ENCODE measurements at places on chromosomes 13 and 19.

GRCh38 chr13:114130837-114131582 is 1.4 kb downstream of the RASA3 start:
- DNase-seq = peak; percentile 45

- DNase-seq = no peak
Observed at GRCh38 chr19:33953023-33953422, 156.4 kb downstream of the KCTD15 start.

DNA sequence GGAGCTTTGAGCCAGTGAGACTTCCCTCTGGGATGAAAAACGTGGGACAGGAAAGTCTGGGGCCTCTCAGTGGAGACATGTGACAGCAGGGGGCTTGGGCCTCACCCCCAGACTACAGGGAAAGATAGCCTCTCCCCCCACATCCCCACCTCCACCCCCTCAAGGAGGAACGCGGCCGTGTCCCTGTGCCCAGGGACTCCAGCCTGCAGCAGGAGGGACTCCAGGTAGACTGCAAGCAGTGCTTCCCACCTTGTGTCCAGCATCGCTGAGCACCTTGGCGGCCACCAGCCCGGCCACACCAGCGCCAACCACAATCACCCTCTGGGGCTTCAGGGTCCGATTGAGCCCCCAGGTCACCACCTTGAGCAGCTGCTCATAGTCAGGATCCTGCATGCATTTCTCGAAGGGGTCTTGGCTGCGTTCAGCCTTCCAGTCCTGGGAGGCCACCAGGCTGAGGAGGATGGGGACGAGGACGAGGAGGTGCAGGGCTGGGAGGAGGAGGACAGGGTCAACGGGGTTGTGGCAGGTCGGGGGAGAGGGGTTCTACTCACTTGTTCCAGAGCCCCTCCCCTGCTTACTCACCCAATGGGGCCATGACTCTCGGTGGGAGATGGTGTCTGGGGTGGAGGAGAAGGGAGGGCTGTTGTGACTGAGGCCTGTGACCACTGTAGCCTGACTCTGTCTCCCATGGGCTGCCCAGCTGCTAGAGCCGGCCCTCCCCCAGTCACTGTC is 955 bp downstream of the IL4I1 start:
- DNase-seq = no peak

DNA sequence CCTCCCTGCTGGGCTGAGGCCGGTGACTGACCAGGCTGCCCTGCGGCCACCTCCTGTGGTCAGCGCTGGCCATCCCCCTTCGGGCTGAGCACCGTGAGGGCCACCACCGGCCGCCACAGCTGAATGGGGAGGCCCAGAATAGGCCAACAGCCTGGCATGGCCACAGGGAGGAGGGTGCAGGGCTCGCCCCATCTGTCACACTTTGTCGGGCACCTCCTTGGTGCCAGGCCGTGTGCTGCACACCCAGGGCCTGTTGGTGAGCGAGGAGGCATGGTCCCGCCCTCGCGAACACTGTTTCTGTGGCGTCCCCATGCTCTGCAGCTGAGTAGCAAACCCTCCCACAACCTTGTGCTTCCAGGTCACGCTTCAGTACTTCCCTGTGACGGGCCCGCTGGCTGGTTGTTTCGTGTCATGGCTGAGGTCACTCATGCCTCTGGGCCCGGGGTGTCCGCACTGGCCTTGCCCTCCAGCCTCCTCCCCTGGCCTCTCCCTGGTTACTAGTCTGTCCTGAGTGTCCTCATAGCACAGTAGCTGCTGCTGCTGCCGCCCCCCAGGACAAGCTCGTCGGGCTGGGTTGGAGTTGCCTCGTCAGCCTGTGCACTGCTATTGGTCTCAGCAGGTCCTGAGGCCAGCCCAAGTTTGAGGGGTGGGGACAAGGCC is 15.2 kb downstream of the EPN1 start:
- DNase-seq = no peak

DNA sequence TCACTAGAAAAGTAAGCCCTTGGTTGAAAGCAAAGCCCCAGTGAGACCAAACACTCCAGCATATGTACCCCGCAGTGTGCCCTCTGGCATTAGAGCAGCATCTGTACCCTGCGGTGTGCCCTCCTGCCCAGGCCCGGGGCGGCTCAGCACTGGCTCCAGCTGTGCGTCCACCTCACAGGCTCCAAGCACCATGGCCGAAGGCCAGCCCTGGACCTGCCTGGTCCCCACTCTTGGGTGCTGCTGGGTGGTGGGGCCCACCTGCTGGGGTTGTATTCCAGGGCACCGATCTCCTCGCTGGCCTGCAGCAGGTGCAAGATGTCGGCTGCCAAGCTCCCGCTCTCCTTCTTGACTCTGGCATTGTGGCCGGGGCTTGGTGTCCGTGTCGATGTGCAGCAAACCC is 230.2 kb downstream of the TUBA3C start:
- DNase-seq = no peak

DNA sequence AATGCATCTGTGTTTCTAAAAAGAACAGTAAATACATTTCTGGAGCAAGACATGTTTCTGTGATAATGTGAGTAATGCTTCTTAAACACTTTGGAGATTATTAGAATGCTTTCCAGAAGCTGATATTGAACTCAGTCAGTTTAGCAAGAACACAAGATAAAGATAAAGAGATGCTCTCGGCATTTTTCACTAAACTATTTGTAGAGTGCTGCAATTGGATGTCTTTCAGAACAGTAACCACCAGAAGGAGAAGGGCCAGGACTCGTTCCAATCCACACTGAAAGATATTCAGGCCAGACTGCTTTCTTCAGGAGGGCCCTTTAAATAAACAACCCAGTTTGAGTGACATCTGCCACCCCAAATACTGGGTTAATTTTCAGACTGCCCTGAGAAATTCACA is 456.0 kb downstream of the TBC1D4 start:
- no peak for DNase-seq

DNA sequence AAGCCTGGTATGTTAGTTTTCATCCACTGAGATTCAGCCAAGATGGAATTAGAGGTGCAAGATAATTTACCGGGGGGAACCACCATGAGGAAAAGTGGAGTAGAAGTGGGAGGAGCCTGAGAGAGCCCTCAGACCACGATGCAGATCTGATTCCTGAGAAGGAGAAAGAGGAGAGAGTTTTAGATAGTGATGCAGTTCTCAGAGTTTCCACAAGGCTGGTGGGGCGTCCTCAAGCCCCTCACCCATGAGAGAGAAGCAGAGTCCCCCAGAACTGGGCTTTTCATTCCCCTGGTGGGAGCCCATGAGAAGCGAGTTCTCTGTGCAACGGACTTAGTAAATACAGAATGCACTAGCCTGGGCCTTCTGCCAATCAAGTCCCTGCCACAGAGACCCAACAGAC is 18.1 kb downstream of the CEACAM5 start:
- DNase-seq = no peak

DNA sequence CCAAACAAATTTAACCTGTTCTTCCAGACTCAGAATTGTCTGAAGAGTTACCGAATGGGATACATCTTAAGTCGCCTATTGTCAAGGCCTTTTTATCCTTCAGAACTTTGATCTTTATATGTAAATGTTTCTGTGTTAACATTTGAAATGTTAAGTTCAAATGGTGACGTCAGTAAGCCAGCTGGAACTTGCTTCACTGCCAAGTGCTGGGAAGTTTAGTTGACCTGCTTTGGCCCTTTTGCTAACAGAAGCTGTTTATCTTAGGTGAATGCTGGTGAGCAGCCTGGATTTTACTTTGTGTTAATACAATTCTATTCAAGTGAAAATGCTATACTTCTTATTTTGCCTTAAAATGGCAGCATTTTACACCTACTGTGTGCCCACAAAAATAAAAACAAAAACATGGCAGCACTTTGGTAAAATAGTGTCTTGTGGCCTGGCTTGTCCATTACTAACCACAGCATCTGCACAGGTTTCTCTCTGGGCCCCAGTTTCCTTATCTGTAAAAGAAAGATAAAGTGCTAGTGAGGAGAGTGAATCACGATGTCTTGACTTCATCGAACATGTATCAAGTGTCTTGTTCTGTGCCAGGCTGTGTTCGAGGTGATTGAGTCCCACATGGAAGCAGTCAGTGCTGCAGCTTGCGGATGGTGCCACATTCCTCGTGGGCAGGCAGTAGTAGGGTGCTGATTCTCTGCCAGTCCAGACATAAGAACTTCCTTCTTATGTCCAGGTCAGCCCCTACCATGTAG is 2.2 kb downstream of the NAXD start:
- no peak for DNase-seq

DNA sequence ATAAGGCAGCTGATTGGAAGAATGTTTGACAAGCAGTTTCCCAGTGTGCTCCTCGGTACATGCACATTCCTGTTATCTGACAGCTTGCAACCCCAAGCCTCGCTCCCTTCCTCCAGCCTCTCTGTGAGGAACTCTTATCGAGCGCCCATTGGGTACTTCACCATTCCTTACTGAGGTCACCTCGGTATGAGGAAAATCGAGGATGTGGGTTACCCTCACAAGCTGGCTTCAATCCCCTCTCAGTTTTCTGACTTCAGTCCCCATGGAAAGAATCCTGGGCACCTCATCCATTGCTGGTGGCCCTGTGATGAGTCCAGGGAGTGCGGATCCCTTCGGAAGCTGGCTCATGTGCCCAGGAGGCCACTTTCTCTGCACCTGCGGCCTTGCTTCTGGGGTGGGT is 17.3 kb downstream of the TEX29 start:
- DNase-seq = no peak

DNA sequence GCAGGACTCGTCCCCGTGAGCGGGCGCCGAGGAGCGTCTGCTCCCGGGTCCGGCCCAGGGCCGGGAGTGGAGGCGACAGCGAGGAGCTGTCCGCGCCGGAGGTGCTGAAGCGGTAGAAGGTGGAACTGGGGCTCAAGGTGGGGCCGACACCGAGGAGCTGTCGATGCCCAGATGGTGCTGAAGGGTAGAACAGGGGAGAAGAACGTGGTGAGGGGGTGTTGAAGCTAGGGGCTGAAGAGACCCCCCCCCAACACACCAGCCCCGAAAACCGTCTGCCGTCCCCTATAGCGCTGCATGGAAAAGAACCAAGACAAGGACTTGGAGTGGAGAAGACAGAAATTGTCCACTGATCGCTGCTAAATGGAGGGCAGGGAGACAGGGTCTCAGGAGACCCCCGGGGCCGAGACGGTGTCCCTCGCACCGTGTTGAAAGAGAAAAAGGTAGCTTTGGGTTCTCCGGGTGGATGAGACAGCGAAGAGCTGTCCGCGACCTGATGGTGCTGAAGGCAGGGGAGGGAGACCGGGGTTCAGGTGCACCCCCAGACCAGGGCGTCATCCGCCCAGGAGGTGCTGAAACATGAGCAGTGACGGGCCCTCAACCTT is 7.1 kb upstream of the PDE4C start:
- DNase-seq = peak; percentile 63

DNA sequence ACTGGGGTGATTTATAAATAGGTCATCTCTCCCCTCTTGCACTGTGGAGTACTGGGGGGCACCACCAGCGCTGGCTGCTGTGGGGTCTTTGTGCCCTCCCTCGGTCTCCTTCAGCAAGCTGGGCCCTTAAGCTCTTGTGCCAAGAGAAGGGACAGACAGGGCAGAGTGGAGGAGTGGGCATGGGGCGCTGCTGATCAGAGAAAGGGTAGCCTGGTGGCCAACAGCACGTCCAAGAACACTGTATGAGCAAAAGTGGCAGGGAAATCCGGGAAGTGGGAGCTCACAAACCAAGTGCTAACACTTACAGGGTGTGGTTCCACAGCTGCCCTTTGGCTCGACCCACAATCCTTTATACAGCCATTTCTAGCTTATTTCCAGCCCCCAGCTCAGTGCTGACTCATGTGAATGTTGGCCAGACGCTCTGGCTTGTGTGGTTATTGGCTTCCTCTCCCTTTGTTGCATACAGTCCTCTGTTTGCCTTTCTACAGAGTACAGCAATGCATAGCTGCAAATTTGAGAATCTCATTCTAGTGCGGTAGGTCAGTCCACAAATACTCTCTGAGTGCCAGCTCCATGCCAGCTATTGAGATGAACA is 298.8 kb downstream of the SHISA2 start:
- no peak for DNase-seq

DNA sequence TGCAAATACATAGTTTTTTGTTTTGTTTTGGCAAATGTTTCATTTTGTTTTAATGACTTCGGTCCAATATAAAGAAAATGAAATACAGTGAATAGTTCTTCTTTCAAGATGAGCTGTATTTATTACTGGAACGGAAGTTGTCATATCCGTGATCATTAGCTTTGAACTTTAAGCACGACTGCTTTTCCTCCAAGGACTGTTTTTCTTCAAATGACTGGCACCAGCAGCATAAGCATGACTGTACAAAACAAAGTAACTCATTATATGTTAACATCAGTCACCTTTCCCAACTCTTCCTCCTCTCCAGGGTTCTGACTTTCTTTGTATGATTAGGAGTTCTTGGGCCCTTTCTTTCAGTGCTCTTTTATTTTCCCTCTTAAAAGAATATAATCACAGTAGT is 20.5 kb downstream of the EDNRB start:
- no peak for DNase-seq

DNA sequence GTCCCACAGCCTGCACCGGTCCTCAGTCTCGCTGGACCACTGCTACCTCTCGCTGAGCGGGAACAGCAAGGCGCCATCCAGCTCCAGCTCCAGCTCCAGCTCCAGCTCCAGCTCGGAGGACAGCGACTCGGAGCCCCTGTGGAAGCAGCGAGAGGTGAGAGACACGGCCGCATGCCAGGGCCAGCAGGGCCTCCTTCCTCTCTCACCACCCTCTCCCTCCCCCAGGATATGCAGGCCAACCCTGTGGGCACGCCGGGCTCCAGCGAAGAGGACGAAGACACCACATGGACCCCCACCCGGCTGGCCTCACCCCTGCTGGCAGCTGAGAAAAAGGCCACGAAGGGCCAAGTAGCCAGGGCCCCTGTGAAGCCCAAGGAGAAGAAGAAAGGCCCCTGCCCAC is 7.3 kb downstream of the SIX5 start:
- no peak for DNase-seq

- no peak for DNase-seq
Observed at GRCh38 chr19:41584931-41585330, 9.0 kb downstream of the CEACAM21 start.

- DNase-seq = no peak
Observed at GRCh38 chr13:42355491-42356183, 83.7 kb downstream of the AKAP11 start.

DNA sequence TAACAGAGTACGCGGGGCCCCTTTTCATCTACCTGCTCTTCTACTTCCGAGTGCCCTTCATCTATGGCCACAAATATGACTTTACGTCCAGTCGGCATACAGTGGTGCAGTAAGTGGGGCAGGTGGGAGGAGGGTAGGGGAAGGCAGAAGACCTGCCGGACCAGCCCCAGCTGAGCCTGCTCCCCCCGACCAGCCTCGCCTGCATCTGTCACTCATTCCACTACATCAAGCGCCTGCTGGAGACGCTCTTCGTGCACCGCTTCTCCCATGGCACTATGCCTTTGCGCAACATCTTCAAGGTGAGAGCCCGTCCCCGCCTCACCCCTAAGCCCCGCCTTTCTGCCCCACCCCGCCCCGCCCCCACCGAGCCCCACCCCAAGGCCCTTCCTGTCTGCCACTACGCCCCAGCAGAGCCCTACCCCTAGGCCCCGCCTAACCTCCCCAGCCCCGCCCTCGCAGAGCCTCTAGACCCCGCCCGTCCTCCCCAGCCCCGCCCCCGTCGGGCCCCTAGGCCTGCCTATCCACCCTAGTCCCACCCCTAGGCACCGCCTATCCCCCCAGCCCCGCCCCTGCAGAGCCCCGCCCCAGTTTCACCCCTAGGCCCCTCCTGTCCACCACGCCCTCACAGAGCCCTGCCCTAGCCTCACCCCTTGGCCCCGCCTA is 7.7 kb downstream of the NDUFB7 start:
- DNase-seq = peak; percentile 32

- DNase-seq = no peak
Observed at GRCh38 chr19:51891193-51891747, 3.5 kb upstream of the ZNF577 start.

Measured in NCI-H146 (cell line).